Sigmoid colon (tissue), 7 donors: ENCODE measurements at places on chromosomes 6 and 20. TPM values are rescaled to one million over a fixed set of nuclear protein-coding genes. Genes with fewer than 3 reads are reported as not detected.

DNA sequence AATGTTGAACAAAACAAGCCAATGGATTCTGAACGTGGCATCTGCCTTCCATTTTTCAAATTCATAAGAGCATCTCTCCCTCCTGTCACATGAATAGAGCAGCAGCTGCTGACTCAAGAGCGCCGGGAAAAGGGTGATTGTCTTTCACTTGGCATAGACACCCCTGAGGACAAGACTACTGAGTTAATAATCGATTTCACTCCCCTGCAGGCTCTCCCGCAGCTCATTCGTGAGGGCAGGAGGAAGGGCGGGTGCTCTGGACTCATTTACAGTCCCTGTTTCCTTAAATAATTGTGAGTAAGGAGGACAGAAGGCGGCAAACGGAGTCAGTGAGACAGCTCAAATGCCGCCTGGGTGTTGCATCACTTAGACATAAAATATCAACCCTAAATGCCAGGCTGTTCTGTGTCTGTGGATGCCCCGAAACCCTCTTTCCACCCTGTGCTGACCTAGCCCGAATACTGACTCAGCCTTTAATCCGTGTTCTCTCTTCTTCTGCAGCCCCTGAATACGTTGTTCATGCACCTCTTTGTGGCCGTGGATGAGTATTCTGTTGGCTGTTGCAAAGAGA, 21.6 kb downstream of the CFAP61 start:
- H3K27ac ChIP-seq = no peak overlapping the region
- H3K4me3 ChIP-seq = no peak overlapping the region
- H3K27me3 ChIP-seq = no peaks in the 10 kb centered on the region
- no peak for DNase-seq

DNA sequence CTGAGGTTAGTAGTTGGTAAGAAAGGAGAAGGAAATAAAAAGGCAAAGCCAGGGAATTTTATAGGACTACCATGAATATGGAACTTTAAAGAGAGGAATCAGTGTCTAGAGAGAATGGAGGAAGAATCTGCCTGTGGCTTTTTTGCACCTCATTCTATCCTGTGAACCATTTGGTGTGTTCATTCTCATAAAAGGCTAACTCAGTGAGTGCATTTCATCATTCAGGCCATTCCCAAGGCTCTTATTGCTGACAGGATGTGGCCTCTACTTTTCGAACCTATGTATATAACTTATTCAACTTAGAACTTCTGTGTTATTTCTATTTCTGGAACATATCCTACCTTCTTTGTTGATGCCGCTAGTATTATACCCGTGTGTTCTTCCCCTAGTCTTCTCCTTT, 27.1 kb downstream of the HSF2 start:
- no peaks in the 10 kb centered on the region for H3K27me3 ChIP-seq
- peaks cover 9% of the 10 kb centered on the region for H3K36me3 ChIP-seq
- no peak overlapping the region for H3K4me3 ChIP-seq
- no peak overlapping the region for H3K27ac ChIP-seq

GRCh38 chr20:17758010-17758409, 58.2 kb downstream of the BANF2 start:
- no peak for DNase-seq
- no peaks in the 10 kb centered on the region for H3K27me3 ChIP-seq
- H3K4me3 ChIP-seq = no peak overlapping the region

DNA sequence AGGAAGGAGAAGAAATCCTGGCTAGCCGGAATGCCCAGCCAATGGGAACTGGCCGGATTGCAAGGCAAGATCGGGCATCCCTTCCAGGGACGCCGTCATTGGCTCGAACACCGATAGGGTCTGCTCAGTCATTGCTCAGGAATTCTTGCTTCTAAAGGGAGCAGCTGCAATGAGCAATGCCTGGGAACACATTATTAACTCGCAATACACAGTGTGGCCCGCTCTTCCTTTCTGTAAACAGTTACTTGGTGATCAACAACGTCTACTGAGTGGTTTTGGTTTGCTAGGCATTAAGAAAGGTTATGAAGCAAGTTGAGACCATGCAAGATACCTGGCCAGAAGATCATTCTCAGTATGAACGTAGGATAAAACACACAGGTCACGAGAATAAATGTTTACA, 165.4 kb upstream of the CITED2 start:
- H3K4me1 ChIP-seq = no peaks in the 10 kb centered on the region
- H3K36me3 ChIP-seq = no peaks in the 10 kb centered on the region
- no peak overlapping the region for H3K4me3 ChIP-seq
- peak overlapping the region; percentile 44 for H3K27ac ChIP-seq
- no peaks in the 10 kb centered on the region for H3K27me3 ChIP-seq

DNA sequence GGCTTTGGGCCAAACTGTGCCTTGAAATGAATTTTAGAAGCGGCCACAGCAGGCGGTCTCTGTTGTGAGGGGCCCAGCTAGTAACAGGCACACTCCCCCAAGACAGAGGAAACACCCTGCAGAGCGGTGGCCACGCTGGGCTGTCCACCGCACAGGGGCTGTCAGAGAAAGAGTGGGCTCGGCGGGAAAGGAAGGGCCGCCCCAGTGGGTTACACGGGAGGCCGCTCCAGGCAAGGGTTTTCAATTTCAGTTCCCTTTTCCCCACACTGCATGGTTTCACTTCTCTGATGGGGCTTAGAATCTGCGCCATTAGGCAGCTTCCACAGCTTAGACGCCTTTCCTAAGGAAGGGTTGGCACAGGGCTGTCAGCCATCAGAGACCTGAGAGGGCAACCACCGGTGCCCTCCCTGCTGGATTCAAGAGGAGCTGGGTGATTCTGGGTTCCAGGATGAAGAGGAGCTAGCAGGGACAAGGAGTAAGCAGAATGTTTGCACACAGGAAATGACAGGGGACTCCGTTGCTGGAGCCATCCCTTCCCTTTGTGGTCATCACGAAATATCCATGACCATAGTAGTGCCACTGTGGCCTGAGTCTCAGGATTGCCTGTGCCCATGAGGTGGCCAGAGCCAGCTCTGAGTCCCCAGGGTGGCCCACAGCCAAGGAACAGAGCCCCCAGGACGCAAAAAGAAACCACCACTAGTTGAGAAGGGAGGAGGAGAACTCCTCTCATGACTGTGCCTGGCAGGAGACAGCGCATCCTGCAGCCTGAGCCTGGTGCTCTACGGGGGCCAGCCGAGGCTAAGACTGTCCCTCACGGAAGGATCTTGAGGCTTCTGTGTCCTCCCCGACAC, 282.7 kb downstream of the NRN1 start:
- H3K4me3 ChIP-seq = no peak overlapping the region
- no peaks in the 10 kb centered on the region for H3K27me3 ChIP-seq
- H3K27ac ChIP-seq = peak overlapping the region; percentile 14
- no peaks in the 10 kb centered on the region for H3K4me1 ChIP-seq

- no peak overlapping the region for H3K4me3 ChIP-seq
- no peaks in the 10 kb centered on the region for H3K4me1 ChIP-seq
- peaks cover 8% of the 10 kb centered on the region for H3K27me3 ChIP-seq
Observed at GRCh38 chr6:149931501-149931900, 8.6 kb upstream of the RAET1G start.

GRCh38 chr20:44997171-44997570, 30.9 kb downstream of the STK4 start:
- H3K27me3 ChIP-seq = no peaks in the 10 kb centered on the region
- H3K4me3 ChIP-seq = no peak overlapping the region
- peaks cover 38% of the 10 kb centered on the region for H3K36me3 ChIP-seq
- H3K4me1 ChIP-seq = no peaks in the 10 kb centered on the region
- H3K27ac ChIP-seq = no peak overlapping the region

- H3K4me3 ChIP-seq = no peak overlapping the region
- no peak for DNase-seq
- H3K27ac ChIP-seq = no peak overlapping the region
- H3K36me3 ChIP-seq = no peaks in the 10 kb centered on the region
- no peaks in the 10 kb centered on the region for H3K4me1 ChIP-seq
Observed at GRCh38 chr20:5969348-5969935, 19.0 kb downstream of the MCM8 start.

Gene ZNF391
- 14.1 TPM for total RNA-seq

Gene SGK1
- total RNA-seq = 17.2 TPM

Gene CLDN20
- not detected for total RNA-seq

Gene OR2B3
- total RNA-seq = not detected

Gene TMC2
- total RNA-seq = not detected

Gene TTK
- 0.16 TPM for total RNA-seq
